Common myeloid progenitor, CD34-positive (primary cell): ENCODE measurements at places on chromosomes 4 and X.
A peak's percentile ranks its signal among the peaks of the same experiment; 100 is the strongest.

DNA sequence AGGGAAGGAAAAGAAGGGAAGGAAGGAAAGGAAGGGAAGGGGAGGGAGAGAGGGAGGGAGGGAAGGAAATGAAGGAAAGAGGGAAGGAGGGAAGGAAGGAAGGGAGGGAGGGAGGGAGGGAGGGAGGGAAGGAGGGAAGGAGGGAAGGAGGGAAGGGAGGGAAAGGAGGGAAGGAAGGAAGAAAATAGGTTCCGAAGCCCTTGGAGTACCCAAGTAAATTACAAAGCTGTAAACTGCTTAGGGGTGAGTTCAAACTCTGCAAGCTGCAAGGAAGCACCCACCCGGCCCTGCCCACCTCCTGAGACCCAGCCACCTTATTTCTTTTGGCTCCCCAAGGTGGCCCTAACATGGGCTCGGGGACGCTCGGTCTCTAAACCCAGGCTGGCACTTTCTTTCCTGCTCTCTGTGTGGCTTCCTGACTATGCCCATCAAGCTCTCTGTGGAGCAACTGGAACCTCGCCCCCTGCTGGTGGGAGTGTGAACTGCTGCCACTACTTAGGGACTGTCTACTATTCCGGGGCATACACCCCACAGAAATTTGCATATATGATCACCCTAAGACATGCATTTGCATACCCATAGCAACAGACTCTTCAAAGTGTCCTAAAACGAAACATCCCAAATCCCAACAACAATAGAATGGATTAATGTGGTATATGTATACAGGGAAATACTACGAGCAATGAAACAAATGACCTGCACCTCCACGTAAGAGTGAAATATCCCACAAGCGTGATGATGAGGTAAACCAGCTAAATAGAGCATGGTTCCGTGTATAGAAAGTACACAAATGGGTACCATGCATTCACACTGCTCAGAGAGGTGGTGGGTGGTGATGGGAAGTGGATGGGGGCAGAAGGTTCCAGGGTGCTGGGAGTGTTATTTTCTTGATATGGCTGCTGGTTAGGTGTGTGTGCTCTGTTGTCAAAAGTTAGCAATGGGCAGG, 151.7 kb upstream of the TBL1X start:
- no peaks in the 10 kb centered on the region for H3K27me3 ChIP-seq
- no peak overlapping the region for H3K4me3 ChIP-seq
- peak; percentile 43 for DNase-seq
- H3K36me3 ChIP-seq: no peaks in the 10 kb centered on the region
- H3K4me1 ChIP-seq: peaks cover 5% of the 10 kb centered on the region

DNA sequence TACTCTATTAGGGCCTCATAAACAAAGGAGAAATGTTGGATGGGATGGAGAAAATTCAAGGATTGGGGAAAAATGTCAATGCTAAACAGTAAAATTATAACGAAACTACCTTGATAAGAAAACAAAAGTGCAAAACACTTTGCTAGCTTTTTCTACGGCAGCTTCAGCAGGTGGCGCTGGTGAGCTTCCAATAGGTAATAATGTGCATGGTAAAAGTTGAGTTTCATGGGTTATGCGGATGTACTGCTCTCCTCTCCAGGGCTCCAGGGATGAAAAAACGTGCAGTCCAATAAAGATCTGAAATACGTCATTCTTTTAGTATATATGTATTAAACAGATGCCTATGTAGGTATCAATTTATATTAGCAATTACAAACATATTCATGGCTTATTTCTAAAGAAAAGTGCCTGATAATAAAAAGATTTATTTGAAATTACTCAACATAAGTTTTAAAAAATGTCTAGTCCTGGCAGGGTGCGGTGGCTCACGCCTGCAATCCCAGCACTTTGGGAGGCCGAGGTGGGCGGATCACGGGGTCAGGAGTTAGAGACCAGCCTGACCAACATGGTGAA, 239.6 kb downstream of the GRXCR1 start:
- H3K27ac ChIP-seq: no peak overlapping the region
- no peak overlapping the region for H3K4me3 ChIP-seq
- H3K4me1 ChIP-seq: no peaks in the 10 kb centered on the region
- no peaks in the 10 kb centered on the region for H3K27me3 ChIP-seq

GRCh38 chrX:23720117-23720677, 22.9 kb downstream of the ACOT9 start:
- no peak overlapping the region for H3K27ac ChIP-seq
- H3K4me3 ChIP-seq: no peak overlapping the region
- no peaks in the 10 kb centered on the region for H3K27me3 ChIP-seq
- H3K36me3 ChIP-seq: peaks cover 16% of the 10 kb centered on the region
- no peaks in the 10 kb centered on the region for H3K4me1 ChIP-seq

DNA sequence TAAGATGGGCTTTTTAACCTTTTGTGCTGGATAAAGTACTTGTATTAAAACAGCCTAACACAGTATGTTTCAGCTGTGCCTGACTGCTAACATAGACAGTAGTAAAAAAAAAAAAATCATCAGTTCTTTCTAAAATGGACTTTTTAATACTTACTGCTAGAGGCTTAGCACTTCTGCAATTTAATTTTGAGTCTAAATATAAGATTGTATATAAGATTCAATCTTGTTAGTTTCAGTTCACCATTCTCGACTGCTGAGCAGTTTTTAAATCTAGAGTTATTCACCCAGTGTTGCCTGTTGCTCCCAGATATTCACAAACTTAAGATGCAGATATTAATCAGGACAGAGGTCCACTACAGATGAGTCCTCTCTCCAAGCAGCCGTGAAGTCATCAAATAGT, 6.8 kb downstream of the PLA2G12A start:
- no peak overlapping the region for H3K27ac ChIP-seq
- no peaks in the 10 kb centered on the region for H3K27me3 ChIP-seq
- H3K4me1 ChIP-seq: no peaks in the 10 kb centered on the region
- H3K36me3 ChIP-seq: no peaks in the 10 kb centered on the region

DNA sequence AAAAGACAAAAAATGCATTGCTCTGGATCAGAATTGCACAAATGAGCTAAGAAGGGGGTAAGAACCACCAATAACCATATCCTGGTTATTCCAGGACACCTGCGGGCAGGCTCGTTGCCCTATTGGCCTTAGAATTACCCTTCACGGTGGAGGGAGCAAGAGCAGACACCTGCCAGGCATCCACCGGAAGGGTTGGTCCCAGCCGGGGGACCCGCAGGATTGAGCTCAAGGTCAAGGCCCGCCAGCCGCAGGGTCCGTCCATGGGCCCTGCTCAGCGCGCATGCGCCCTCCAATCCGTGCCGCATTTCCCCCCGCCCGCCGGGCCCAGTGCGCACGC, 575 bp downstream of the SLC25A6 start:
- no peaks in the 10 kb centered on the region for H3K27me3 ChIP-seq
- H3K4me3 ChIP-seq: peak overlapping the region; percentile 99
- H3K27ac ChIP-seq: peak overlapping the region; percentile 77
- no peak for DNase-seq
- H3K4me1 ChIP-seq: peaks cover 17% of the 10 kb centered on the region

GRCh38 chrX:17718649-17719165, 18.6 kb upstream of the SCML1 start:
- no peak overlapping the region for H3K4me3 ChIP-seq
- no peak for DNase-seq
- no peaks in the 10 kb centered on the region for H3K27me3 ChIP-seq
- no peaks in the 10 kb centered on the region for H3K36me3 ChIP-seq
